ENCODE measurements at places on chromosomes 16 and 17. TPM values are rescaled to one million over a fixed set of nuclear protein-coding genes. Genes with fewer than 3 reads are reported as not detected.
A peak's percentile ranks its signal among the peaks of the same experiment; 100 is the strongest.

DNA sequence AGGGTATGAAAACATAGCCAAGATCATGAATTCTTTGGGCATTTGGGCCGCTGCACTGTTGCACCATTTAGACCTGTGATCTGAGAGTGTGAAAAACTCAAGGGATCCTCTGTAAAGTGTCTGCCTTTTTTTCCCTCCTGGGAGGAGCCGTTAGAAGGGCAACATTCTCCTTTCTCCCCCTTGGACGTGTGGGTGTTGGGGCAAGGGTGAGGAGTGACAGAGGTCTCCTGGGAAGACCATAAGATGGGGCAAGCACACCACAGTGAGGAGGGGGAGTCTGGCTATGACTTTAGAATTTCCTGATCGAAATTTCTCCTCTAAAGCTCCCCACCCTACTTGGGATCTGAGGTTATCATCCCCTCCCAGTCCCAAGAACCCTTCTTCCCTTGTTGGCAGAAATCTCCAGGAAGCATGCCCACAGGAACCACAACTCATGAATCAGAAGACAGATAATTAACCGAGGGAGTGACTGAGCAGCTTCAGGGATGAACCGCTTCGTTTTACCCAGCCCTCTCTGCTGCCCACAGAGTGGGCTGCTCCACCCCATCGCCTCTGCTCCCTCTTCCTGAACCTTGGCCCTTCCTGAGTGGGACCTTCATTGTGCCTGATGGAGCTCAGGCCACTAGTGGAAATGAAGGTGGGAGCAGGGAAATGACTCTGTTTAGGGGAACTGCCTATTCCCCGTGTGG is 4.2 kb downstream of the ITGB3 start:
- DNase-seq, result no peak
- peaks cover 4% of the 10 kb centered on the region for H3K4me1 ChIP-seq
- no peaks in the 10 kb centered on the region for H3K36me3 ChIP-seq
- H3K4me3 ChIP-seq, result no peak overlapping the region

GRCh38 chr16:62060089-62060488 is 23.9 kb upstream of the CDH8 start:
- DNase-seq, result no peak
- no peaks in the 10 kb centered on the region for H3K36me3 ChIP-seq
- H3K27ac ChIP-seq, result no peak overlapping the region
- no peaks in the 10 kb centered on the region for H3K4me1 ChIP-seq
- H3K27me3 ChIP-seq, result no peaks in the 10 kb centered on the region

GRCh38 chr16:75264457-75264998 is 13.1 kb upstream of the BCAR1 start:
- DNase-seq, result no peak
- H3K27ac ChIP-seq, result no peak overlapping the region
- H3K4me3 ChIP-seq, result no peak overlapping the region
- peaks cover 20% of the 10 kb centered on the region for H3K27me3 ChIP-seq
- H3K36me3 ChIP-seq, result no peaks in the 10 kb centered on the region

GRCh38 chr16:66273053-66273452 is 93.4 kb upstream of the CDH5 start:
- peaks cover 6% of the 10 kb centered on the region for H3K4me1 ChIP-seq
- no peaks in the 10 kb centered on the region for H3K36me3 ChIP-seq
- no peak for DNase-seq
- no peak overlapping the region for H3K4me3 ChIP-seq
- H3K27me3 ChIP-seq, result peaks cover 6% of the 10 kb centered on the region

The KCNJ12 gene
- total RNA-seq, result not detected

The TP53I13 gene
- 71.3 TPM for total RNA-seq

The CTRB2 gene
- total RNA-seq, result not detected

- peaks cover 8% of the 10 kb centered on the region for H3K27me3 ChIP-seq
- H3K4me1 ChIP-seq, result peaks cover 10% of the 10 kb centered on the region
- no peaks in the 10 kb centered on the region for H3K36me3 ChIP-seq
- no peak for DNase-seq
These were observed 12.0 kb downstream of the ARHGEF15 start for GRCh38 chr17:8322061-8322460.

GRCh38 chr16:1773703-1774447 is 941 bp upstream of the MRPS34 start:
- peak overlapping the region; percentile 79 for H3K27ac ChIP-seq
- DNase-seq, result no peak
- peak overlapping the region; percentile 96 for H3K4me3 ChIP-seq
- H3K27me3 ChIP-seq, result no peaks in the 10 kb centered on the region
- H3K36me3 ChIP-seq, result no peaks in the 10 kb centered on the region
- H3K4me1 ChIP-seq, result peaks cover 21% of the 10 kb centered on the region

The ZNF598 gene
- 91.8 TPM for total RNA-seq

The SPEM3 gene
- not detected for total RNA-seq

DNA sequence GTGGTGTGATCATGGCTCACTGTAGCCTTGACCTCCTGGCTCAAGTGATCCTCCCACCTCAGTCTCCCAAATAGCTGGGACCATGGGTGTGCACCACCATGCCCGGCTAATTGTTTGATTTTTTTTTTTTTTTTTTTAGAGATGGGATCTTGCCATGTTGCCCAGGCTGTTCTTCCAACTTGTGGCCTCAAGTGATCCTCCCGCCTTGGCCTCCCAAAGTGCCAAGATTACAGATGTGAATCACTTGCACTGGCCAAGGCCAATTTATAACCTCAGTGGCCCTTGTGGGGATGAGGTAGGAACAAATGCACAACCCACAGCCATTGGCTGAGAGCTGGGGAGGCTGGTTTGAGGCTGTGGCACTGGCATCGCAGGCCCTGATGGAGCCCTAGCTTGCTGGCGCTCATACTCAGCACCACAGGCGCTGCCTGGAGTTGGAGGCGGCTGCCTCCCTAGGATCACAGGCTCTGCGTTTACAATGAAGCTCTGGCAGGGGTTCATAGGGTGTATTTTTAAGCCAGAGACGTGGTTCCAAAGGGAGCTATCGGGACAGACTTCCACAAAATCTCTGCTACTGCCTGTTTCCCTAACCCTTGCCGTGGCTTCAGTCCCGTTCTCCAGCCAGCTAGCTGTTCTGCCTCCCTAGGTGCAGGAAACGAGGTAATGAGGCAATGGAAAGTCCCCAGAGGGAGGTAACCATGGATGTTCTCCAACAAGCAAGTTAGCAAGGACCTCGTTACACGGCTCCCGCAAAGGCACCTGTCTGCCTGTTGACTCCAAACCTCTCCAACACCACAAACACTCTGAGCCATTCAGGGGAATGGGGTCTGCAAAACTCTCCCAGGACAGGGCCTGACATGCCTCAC is 2.9 kb downstream of the ABCA3 start:
- no peak overlapping the region for H3K4me3 ChIP-seq
- H3K27ac ChIP-seq, result no peak overlapping the region
- H3K36me3 ChIP-seq, result no peaks in the 10 kb centered on the region
- H3K4me1 ChIP-seq, result peaks cover 11% of the 10 kb centered on the region

- H3K4me1 ChIP-seq, result no peaks in the 10 kb centered on the region
- H3K27ac ChIP-seq, result no peak overlapping the region
- H3K4me3 ChIP-seq, result no peak overlapping the region
- peaks cover 22% of the 10 kb centered on the region for H3K36me3 ChIP-seq
- no peaks in the 10 kb centered on the region for H3K27me3 ChIP-seq
These were observed 38.7 kb downstream of the ESRP2 start for GRCh38 chr16:68197250-68197649.

The MMP15 gene
- 1.1 TPM for total RNA-seq

GRCh38 chr17:61532826-61533225 is 58.2 kb downstream of the NACA2 start:
- DNase-seq, result no peak
- H3K4me3 ChIP-seq, result no peak overlapping the region
- no peaks in the 10 kb centered on the region for H3K4me1 ChIP-seq
- H3K36me3 ChIP-seq, result no peaks in the 10 kb centered on the region
- no peak overlapping the region for H3K27ac ChIP-seq

- H3K27me3 ChIP-seq, result no peaks in the 10 kb centered on the region
- H3K4me1 ChIP-seq, result no peaks in the 10 kb centered on the region
- H3K36me3 ChIP-seq, result no peaks in the 10 kb centered on the region
- H3K27ac ChIP-seq, result no peak overlapping the region
- no peak overlapping the region for H3K4me3 ChIP-seq
- DNase-seq, result no peak
These were observed 10.9 kb upstream of the KRT222 start for GRCh38 chr17:40675905-40676304.

- no peaks in the 10 kb centered on the region for H3K27me3 ChIP-seq
- H3K4me1 ChIP-seq, result no peaks in the 10 kb centered on the region
- DNase-seq, result no peak
- H3K4me3 ChIP-seq, result no peak overlapping the region
These were observed 16.0 kb downstream of the SLC5A10 start for GRCh38 chr17:18967916-18968315.

The ENPP7 gene
- not detected for total RNA-seq

DNA sequence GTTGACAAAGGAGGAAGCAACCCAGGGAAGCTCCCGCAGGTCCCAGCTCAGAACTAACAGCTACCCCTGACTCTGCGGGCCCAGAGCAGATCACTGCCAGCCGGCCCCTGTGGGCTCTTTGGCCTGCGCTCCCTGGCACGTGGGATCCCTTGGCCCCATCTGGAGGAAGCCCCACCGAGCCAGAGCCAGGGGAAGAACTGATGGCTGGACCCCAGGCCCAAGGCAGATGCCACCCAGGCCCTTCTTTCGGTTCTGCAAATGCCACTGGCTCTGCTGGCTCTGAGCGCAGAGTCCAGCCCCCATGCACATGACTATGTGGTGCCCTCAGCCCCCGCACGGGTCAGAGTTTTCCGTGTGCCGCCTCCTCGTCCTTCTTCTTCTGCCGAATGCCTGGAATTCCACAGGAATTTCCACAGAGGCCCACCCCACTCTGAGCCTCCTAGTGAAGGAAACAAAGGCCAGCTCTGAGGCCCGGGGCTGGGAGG is 35.8 kb upstream of the SNN start:
- no peak overlapping the region for H3K4me3 ChIP-seq
- no peaks in the 10 kb centered on the region for H3K36me3 ChIP-seq
- H3K4me1 ChIP-seq, result peaks cover 13% of the 10 kb centered on the region
- no peaks in the 10 kb centered on the region for H3K27me3 ChIP-seq
- H3K27ac ChIP-seq, result no peak overlapping the region

DNA sequence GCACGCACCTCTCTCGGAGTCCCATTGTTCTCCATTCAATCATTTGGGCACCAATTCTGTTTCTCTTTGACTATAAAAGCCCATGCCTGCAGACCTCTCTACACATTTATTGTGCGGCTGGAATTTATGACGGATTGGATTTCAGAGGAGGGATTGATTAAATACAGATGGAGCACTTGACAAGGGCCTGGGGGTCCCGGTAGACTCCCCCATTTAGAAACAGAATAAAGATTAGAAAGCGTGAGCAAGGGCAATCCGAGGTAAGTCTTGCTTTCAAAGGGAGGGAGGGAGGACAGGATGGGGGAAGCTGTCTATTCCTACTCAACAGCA is 15.1 kb upstream of the PITPNM3 start:
- H3K27me3 ChIP-seq, result no peaks in the 10 kb centered on the region
- no peaks in the 10 kb centered on the region for H3K36me3 ChIP-seq
- H3K4me3 ChIP-seq, result no peak overlapping the region
- DNase-seq, result no peak
- peaks cover 16% of the 10 kb centered on the region for H3K4me1 ChIP-seq

- no peak overlapping the region for H3K4me3 ChIP-seq
- H3K27me3 ChIP-seq, result no peaks in the 10 kb centered on the region
- H3K27ac ChIP-seq, result no peak overlapping the region
- peaks cover 36% of the 10 kb centered on the region for H3K4me1 ChIP-seq
- no peak for DNase-seq
- H3K36me3 ChIP-seq, result no peaks in the 10 kb centered on the region
These were observed 2.6 kb upstream of the NLRC3 start for GRCh38 chr16:3579776-3580175.

DNA sequence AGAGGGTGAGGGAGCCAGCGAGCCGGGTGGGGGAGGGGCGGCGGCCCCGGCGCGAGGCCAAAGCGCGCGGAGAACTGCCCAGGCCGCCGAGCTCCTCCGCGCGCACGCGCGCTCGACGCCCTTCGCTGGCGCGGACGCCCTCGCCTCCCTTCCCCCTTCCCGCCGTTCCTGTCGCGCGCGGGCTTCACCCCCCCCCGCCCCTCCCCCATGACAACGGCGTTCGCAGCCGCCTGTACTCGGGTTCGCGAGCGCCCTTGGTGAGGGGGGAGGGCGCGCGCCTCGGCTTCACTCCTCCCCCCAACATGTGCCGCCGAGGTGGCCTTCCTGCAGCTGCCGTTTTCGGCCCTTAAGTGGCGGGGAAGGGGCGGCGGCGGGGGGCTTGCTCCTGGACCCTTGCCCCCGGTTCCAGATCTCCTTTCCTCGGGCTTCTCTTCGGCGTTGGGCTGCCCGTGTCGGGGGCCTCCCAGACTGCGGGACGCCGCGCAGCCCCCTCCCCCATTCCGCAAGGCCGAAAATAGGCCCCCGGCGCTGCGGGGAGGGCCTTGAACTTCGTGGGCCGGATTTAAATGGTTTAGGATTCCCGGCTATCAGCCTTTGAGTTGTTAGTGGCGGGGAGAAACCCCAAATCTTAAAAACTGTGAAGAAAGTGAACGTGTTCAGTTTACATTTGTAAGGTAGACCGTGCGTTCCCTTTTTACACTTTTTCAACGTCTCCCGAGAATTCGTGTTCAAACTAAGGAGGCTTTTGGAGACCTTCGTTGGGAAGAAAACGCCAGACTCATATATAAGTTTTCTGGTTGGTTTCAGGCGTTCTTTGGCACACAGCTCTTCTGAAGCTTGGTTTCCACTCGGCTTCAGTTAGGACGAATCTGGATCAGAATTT is 653 bp downstream of the SRRM2 start:
- H3K27me3 ChIP-seq, result no peaks in the 10 kb centered on the region
- H3K27ac ChIP-seq, result peak overlapping the region; percentile 98
- peaks cover 18% of the 10 kb centered on the region for H3K36me3 ChIP-seq
- peaks cover 50% of the 10 kb centered on the region for H3K4me1 ChIP-seq
- DNase-seq, result no peak

The CMTM2 gene
- total RNA-seq, result 0.22 TPM

The CA4 gene
- total RNA-seq, result not detected

GRCh38 chr16:84220851-84221250 is 19.0 kb downstream of the KCNG4 start:
- H3K27me3 ChIP-seq, result peaks cover 5% of the 10 kb centered on the region
- H3K27ac ChIP-seq, result no peak overlapping the region
- H3K4me1 ChIP-seq, result no peaks in the 10 kb centered on the region
- no peak overlapping the region for H3K4me3 ChIP-seq
- no peak for DNase-seq

GRCh38 chr17:75516255-75516618 is at the start of gene TSEN54:
TSS of gene TSEN54 (plus strand) at chr17:75516528. CDS start at chr17:75516561, 33 bp downstream.
- H3K4me3 ChIP-seq, result peak within 1 kb of the TSS; percentile 88
- DNase-seq, result peak; percentile 93
- peak within 1 kb of the TSS; percentile 53 for H3K27ac ChIP-seq

The DNAAF8 gene
- 0.31 TPM for total RNA-seq

GRCh38 chr16:4081521-4082021 is 34.7 kb downstream of the ADCY9 start:
- H3K27ac ChIP-seq, result no peak overlapping the region
- H3K4me3 ChIP-seq, result no peak overlapping the region
- no peaks in the 10 kb centered on the region for H3K27me3 ChIP-seq
- H3K4me1 ChIP-seq, result peaks cover 21% of the 10 kb centered on the region
- DNase-seq, result no peak

DNA sequence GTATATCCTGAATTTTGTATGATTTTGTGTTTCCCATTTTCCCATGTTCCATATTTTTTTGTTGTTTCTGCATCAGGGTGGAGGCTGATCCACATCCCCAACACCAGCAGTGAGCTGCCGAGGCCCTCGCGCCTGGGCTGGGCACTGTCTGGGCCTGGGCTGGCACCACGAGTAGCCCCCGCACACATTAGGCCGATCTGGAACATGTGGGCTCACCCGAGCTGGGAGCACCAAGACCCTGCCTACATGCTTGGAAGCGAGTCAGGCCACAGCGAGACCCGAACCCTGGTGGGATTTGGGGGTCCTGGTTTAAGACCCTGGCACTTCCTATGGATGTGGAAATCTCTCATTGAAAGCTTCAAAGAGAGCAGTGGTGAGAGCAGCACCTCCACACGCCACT is 8.5 kb downstream of the KCTD5 start:
- no peaks in the 10 kb centered on the region for H3K36me3 ChIP-seq
- no peak for DNase-seq
- H3K4me1 ChIP-seq, result peaks cover 13% of the 10 kb centered on the region

The KRT32 gene
- total RNA-seq, result not detected

The NETO2 gene
- 19.3 TPM for total RNA-seq
